ENCODE measurements at places on chromosomes 16 and 17.

- no peak for DNase-seq
These were observed 18.3 kb downstream of the IL4R start for GRCh38 chr16:27332105-27332504.

GRCh38 chr17:16988749-16989229, 16.9 kb upstream of the TNFRSF13B start:
- no peak for DNase-seq

DNA sequence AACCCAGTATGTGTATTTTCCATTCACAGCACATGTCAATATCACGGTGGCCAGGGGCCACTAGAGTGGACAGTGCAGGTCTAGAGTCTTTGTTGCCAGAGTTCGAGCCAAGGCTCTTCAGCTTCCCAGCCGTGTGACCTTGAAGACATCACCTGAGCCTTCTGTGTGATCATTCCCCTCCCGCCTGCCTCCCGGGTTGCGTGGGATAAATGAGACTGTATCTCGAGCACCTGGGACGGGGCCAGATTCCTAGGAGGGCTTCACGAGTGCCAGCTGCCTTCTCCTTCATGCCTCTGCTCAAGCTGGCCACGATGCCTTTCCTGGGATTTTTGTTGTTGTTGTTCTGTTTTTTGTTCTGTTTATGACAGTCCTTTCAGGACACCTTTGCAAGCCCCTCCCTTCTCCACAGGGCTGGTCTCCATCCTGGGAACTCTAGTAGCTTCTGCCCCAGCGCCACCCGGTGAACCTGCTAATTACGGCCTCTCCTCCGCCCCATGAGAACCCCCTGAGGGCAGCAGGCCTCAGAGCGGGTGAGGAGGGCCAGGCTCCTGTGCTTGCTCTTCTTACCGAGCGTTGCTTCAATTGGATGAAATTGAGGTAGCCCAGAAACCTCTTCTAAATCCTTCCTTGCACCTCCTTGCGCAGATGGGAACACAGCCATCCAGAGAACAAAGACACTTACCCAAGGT, 3.9 kb downstream of the SPNS2 start:
- DNase-seq, result no peak

GRCh38 chr17:17043461-17044271, 1.4 kb downstream of the MPRIP start:
- DNase-seq, result peak; percentile 28

DNA sequence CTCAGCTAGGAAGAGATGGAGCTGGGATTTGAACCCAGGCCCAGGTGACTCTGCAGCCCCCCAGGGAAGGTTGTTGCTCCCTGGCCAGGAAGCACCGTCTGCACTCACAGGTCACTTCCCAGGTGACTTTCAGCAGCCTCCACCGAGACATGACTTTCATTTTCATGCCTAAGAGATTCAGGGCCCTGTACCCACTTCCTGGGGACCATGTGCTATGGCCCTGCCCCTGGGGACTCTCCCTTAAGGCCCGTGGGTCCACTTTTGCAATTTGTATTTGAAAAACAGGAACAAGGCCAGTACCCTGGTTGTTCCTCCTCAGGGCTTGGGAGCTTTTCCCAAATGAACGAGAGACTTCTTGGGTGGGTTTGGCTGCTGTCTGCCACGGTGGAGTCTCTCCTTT, 191.0 kb downstream of the IRF8 start:
- DNase-seq, result no peak

DNA sequence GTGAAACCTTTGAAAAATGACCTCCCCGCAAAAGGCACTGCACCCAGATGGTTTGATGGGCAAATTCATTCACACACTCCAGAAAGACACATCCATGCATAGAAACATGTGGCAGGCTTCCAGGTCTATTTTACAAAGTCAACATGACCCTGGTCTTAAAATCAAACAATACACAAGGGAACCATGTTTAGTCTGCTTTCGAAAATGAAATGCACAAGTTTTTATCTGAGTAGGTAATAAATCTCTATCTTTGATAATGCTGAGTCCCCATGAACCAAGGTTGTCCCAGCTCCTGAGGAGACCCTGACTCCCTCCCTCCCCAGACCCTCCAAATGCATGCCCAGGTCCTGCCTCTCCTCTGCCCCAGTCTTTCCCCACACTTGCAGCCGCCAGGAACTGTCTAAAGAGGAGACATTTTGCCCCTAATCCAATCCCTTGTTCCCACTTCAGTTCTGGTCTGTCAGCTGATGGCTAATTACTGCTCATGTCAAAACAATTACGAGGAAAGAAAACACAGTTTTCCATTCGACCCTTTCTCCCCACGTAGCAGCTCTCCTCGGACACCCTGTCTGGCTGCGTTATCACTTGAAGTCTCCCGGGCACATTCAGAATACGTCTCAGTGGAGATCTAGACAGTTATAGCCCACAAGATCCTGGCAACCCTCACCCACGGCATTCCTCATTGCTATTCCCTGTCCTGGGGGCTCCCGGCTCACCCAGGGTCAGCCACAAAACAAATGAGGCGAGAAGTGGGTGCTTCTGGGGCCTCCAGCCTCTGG, 68.8 kb upstream of the RCVRN start:
- DNase-seq, result peak; percentile 4
